ENCODE measurements at places on chromosomes 1 and 21. TPM values are rescaled to one million over a fixed set of nuclear protein-coding genes. Genes with fewer than 3 reads are reported as not detected.
A peak's percentile ranks its signal among the peaks of the same experiment; 100 is the strongest.

GRCh38 chr1:38746941-38747600 is 112.5 kb downstream of the RRAGC start:
- DNase-seq, result no peak

- DNase-seq, result no peak
These were observed 6.8 kb downstream of the PRXL2B start for GRCh38 chr1:2593251-2593878.

Gene TTC39A
- total RNA-seq, result not detected

Gene TMEM222
- total RNA-seq, result 38.5 TPM

DNA sequence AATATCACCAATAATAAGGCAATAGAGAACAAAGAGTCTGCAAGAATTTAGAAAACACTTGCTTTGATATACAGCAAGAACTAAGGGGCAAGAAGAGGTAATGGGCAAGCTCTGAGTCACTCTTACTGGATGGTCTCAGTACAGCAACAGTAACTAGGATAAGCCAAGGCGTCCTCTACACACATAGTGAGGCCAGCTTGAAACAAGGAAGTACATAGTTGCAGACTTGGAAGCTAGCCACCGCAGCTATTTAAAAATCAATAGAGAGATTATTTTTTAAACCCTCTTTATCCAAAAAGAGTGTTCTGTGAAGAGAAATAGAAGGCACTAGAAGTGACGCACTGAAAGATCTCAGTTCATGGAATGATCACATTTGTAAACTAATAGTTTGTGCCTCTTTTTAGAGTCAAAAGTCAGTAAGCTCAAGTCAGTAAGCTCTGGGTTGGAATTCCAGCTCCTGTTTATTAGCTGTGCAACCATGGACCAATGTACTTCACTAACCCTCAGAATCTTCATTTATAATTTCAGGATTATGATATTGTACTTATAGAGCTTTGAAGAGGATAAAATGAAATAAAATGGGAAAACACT is 118.6 kb downstream of the AKT3 start:
- no peak for DNase-seq

Gene CDC14A
- 26.7 TPM for total RNA-seq

Gene PPIAL4G
- total RNA-seq, result 0.60 TPM

GRCh38 chr1:234836045-234836681 is 226.2 kb upstream of the IRF2BP2 start:
- no peak for DNase-seq

DNA sequence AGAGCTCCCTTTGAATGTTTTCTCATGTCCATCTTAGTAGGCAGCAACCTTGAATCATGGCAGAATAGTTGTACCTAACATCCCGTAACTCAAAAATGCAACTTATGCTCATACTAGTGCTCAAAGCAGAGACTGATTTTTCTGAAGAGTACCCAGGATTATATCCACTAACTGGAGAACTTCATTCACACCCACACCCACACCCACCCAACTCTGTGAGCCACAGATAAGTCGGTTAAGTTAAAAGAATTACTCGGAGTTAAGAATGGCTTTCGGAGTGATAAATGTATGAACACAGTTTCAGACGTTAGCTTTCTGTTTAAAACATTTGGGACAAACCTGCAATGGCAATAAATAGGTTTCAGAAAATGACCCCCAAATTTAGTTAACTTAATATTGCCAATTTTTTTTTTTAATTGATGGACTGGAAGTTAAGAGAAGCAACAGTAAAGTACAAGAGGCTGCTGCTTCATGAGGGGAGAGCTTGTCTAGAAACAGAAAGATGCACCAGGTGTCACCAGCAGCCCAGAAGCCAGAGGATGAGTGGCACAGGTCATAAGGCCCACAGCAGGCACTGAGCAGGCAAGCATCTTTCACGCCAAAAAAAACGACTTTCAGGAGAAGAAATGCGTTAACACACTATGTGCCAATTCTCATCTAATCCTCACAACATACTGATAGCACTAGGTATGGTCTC is 48.4 kb upstream of the C1orf198 start:
- DNase-seq, result no peak

Gene DEPDC1
- 25.3 TPM for total RNA-seq

GRCh38 chr1:209890641-209891330 is 47.2 kb upstream of the SYT14 start:
- DNase-seq, result no peak

DNA sequence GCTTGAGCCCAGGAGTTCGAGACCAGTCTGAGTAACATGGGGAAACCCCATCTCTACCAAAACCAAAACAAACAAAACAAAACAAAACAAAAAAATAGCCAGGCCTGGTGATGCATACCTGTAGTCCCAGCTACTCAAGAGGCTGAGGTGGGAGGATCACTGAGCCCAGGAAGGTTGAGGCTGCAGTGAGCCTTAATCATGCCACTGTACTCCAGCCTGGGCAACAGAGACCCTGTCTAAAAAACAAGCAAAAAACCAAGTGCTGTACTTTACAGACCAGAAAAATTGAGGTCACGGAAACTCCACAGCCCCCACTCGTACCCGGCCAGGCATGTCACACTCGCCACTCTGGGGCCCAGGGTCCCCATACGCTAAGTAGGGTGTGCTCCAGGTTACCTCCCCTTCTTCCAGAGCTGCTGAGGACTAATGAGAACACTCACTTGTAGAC is 22.9 kb downstream of the ATP2B4 start:
- DNase-seq, result peak; percentile 29

- DNase-seq, result no peak
These were observed 49.4 kb upstream of the COL18A1 start for GRCh38 chr21:45355573-45355972.

- no peak for DNase-seq
These were observed 16.9 kb upstream of the RAB3B start for GRCh38 chr1:52007215-52008002.

GRCh38 chr1:24118410-24119242 is 6.7 kb upstream of the MYOM3 start:
- DNase-seq, result no peak

Gene FCRL4
- total RNA-seq, result not detected

Gene SLC30A2
- not detected for total RNA-seq

Gene BARHL2
- not detected for total RNA-seq

DNA sequence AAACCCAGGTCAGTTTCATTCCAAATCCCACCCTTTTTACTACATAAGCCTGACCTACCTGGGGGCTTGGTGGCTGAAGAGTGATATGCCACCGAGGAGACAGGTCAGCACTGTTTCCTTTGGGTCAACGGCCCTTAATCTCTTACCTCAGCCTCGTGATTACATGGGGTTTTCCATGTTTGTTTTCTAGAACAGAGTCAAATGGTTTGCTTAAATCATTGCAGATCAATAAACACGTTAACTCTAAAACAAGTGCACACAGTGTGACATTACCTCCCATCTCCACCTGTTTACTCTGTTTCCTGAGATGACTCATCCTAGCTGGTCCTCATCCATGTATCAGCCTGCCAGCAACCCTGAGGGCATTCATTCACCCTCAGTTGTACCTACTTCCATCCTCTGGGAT is 40.8 kb upstream of the TP53BP2 start:
- DNase-seq, result no peak

Gene PEAR1
- 0.21 TPM for total RNA-seq

DNA sequence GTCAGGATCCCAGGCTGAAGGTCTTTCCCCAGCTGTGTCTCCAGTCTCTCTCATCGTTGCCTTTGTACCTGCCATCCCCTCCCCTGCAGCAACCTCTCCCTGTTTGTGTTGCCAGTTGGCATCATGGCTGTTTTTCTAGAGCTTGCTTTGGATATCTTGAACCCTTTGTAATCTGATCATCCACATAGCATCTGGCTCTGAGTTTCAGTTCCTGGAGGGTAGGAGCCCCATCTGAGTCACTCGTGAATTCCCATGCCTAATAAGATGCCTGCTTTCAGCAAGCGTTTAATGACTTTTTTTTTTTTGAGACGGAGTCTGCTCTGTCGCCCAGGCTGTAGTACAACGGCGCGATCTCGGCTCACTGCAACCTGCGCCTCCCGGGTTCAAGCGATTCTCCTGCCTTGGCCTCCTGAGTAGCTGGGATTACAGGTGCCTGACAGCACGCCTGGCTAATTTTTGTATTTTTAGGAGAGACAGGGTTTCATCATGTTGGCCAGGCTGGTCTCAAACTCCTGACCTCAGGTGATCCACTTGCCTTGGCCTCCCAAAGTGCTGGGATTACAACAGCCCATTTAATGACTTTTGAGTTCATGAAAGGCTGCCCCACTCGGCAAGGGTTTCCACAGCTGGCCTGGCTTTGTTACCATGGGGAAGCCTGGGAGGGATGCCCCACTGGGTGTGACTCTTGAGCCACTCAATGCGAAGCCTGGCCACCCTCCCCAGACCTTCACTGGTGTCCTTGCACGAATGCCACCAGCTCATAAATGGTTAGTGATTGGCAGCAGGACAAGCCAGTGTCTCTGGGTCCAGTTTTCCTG is 11.9 kb downstream of the ALPL start:
- no peak for DNase-seq

- no peak for DNase-seq
These were observed 106.6 kb upstream of the ZBTB40 start for GRCh38 chr1:22344851-22345560.

DNA sequence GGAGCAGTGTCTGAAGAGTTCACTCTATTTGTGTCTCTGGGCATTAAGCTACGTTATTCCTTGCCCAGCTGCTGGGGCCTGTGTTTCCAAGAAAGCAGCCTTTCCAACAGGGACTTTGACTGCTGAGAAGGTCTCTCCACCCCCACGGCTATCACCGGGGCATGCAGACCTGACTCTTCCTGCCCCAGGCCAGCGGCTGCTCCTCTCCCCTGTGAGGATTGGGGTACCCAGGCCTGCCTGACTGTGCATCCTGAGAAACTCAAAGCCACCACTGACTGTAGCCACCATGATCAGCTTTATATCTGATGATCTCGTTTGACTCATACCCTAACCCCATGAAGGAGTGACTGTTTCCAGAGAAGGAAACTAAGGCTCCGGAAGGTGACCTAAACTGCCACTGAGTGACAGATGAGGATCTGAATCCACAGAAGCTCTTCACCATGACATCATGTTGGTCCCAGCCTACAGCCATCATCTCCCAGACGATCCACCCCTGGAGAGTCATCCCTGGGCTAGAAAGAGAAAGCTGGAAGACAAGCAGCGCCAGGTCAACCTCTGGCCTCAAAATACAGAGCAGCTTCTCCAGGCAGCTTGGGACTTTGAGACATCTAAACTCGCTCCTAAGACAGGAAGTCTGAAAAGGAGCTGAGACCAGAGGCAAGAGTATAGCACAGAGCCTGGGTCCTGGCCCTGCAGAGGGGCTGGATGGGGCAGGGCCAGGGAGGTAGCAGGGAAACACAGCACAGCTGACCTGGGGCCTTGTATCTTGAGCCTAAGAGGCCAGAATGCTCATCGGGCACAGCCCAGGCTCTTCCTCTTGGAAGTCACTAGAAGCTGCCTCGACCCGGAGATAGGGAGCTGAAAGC is 244.0 kb upstream of the VAMP3 start:
- no peak for DNase-seq

GRCh38 chr1:230120921-230121381 is 53.9 kb downstream of the GALNT2 start:
- DNase-seq, result no peak

DNA sequence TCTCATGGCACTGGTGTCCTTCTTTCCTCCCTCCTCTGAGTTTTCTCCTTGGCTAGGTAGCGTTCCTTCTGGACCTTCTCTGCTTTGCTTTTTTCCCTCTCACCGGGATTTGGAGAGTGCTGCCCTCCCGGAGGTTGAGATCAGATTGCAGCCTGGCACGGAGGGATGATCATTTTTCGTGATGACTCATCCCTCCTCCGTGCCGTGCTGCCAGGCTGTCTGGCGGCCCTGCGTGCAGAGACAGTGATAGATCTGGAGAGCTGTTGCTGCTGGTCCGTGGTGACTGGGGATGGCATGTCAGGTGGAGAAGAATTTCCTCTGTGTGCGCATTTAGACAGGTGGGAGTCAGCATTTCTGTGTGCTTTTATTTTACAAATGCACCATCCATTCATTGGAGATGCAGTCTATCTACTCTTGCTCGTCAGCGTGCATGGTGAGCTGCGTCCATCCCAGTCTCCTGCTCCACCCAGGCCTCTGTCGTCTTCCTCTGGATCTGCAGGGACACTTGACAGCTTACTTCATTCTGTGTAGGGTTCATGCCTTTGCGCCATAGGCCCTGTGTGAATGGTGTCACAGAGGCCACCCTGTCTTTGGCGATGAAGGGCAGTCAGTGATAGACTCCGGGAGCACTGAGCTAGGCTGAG is 104.4 kb downstream of the PCBP3 start:
- no peak for DNase-seq

DNA sequence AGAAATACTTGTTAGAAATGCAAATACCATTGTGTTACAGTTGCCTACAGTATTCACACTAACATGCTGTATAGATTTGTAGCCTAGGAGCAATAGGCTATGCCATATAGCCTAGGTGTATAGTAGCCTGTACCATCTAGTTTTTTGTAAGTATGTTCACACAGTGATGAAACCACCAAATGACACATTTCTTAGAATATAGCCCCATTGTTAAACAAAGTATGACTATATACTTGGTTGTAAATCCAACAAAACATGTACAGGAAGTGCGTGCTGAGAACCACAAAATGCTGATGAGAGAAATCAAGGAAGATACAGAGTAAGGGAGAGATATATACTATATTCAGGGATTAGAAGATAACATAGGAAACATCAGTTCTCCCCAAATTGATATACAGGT is 92.2 kb downstream of the POU2F1 start:
- no peak for DNase-seq

GRCh38 chr1:230794871-230795605 is 47.9 kb downstream of the CAPN9 start:
- DNase-seq, result peak; percentile 13

- DNase-seq, result no peak
These were observed 60.1 kb upstream of the COA6 start for GRCh38 chr1:234313171-234313570.

GRCh38 chr1:178571807-178572206 is 58.9 kb downstream of the TEX35 start:
- no peak for DNase-seq

DNA sequence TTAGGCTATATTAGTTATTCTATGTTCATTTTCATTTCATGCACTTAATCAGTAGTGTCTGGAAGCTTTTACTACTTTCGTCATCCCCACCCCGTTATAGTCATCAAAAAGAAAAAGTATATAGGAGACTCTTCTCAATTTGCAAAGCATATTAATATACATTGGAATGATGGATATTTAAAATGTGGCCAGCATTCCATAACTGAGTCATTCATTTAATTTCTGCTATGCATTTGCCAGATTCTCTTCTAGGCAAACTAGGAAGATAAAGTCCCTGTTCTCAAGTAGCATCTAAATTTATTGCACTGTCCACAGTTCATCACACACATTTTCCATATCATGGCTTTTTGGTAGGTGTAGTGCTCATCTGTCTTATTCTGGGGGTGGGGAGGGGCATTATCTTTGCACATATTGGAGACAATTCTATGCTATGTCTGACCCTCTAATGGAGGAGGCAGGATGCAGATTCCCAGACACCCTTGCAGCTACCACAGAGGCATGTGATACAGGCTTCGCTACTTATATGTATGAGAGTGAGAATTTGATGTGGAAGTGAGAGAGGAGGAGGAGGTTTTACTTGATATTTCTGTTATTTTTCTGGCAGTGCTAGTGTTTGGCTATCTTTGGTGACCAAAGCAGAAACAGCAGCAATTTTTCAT is 125.8 kb downstream of the CTH start:
- DNase-seq, result no peak

Data from activated CD8-positive, alpha-beta T cell treated with anti-CD3 and anti-CD28 coated beads, Interleukin-2, amount 10 ng/mL, durations not matched to agents 7 days and 5 days (primary cell).